ENCODE measurements at places on chromosomes 4 and X.

- no peak for DNase-seq
Observed at GRCh38 chrX:119640731-119641170, 34.5 kb upstream of the NKRF start.

DNA sequence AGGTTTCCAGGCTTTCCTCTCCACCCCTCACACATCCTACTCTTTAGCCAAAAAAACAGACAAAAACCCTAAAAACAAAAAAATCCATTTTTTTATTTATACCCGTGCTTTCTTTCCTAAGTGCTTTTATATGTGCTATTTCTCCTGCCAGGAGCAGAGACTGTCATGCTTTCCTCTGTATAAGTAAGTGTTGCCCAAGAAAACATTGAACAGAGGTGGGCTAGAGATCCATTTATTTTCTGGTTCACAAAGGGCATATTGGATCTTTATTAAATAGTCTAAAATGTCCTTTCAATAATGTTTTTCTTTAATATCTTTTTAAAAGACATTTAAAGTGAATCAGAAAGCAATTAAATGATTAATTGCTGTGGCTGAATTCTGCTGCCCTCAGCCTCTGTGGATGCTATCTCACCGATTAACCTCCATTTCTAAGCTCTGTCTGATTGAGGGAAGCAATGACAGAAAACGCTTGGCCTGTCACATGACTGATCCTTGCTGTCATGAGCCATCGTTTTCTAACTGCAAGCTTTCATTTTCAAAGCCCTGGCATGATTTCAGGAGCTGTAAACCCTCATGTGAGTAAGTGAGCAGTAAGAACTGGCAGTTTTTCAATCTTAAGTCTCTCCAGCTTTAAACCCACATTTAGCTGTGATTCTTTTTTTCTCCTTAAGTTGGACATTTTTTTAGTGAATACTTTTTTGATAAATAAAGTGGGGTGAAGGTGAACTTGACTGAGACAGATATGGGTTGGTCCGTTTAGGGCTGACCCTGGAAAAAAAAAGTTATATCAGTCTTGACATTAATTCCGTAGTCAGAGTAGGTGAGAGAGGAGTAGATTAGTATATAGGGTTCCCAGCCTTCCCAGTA lies 180.7 kb upstream of the PGRMC2 start:
- DNase-seq: no peak

- peak; percentile 98 for DNase-seq
Observed at GRCh38 chr4:172547724-172548123, 620.9 kb upstream of the GALNT7 start.

DNA sequence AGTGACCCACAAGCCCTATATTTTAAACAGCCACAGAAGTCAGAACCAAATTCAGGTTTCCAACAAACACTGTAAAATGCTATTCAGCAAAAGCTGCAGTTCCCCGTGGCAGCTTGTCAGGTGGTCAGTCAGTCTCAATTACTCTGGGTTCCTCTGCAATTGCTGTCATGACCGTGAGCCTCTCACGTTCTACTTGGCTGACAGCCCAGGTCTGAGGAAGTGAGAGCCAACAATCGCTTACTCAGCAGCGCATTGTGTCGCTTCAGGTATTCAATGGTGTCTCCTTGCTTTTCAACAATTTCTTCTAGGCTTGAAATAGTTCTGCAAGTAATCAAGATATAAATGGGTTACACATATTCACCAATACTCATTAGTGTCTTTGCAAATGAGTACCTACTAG lies 25.8 kb downstream of the TRIM75 start:
- DNase-seq: peak; percentile 50

DNA sequence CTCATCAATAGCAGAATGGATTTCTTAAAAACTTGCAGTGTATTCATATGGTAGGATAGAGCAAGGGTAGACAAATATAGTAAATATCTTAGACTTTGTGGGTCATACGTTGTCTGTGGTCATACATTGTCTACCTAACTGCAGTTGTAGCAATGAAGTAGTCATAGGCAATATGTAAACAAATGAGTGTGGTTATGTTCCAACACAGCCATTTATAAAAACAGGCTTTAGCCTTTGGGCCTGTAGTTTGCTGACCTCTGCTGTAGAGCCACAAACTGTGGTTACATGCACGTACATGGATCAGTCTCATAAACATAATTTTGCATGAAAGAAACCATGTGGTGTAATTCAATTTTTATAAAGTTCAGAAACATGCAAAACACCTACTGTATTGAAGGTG lies 98.9 kb downstream of the LARP1B start:
- DNase-seq: no peak

GRCh38 chr4:108139089-108139488 lies 29.6 kb downstream of the LEF1 start:
- no peak for DNase-seq

DNA sequence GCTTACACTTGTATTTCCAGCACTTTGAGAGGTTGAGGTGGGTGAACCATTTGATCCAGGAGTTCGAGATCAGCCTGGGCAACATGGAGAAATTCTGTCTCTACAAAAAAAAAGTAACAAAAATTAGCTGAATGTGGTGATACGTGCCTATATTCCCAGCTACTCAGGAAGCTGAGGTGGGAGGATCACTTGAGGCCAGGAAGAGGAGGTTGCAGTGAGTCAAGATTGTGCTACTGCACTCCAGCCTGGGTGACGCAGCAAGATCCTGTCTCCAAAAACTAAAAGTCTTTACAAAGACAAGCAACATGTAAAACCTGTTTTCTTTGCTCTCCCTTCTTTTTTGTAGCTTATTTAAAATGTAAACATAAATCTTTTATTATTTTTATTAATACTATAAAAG lies 1156.1 kb downstream of the FAT4 start:
- no peak for DNase-seq

- DNase-seq: no peak
Observed at GRCh38 chr4:144582105-144582850, 63.7 kb upstream of the HHIP start.

- no peak for DNase-seq
Observed at GRCh38 chr4:38691251-38692008, 27.4 kb downstream of the KLF3 start.

- DNase-seq: no peak
Observed at GRCh38 chr4:28010577-28011240, 1150.1 kb downstream of the STIM2 start.

GRCh38 chrX:151596282-151596681 lies 32.8 kb downstream of the PASD1 start:
- peak; percentile 19 for DNase-seq

DNA sequence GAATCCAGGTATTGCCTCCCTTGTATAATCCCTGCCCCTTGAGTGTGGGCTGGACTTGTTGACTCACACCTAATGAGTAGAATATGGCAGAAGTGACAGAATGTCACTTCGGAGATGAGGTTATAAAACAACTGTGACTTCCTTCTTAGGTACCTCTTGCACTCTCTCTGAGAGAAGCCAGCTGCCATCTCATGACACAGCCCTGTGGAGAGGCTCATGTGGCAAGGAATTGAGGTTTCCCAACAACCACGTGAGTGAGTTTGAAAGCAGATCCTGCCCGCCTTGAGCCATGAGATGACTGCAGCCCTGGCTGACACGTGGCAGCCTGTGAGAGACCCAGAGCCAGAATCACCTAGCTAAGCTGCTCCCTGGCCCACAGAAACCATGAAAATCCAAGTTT lies 13.5 kb downstream of the ASB11 start:
- no peak for DNase-seq

GRCh38 chr4:133799717-133800315 lies 401.8 kb downstream of the PABPC4L start:
- DNase-seq: no peak

GRCh38 chr4:187480146-187481145 lies 515.1 kb upstream of the ZFP42 start:
- DNase-seq: no peak

GRCh38 chr4:150072471-150072870 lies 5.8 kb upstream of the DCLK2 start:
- DNase-seq: no peak

DNA sequence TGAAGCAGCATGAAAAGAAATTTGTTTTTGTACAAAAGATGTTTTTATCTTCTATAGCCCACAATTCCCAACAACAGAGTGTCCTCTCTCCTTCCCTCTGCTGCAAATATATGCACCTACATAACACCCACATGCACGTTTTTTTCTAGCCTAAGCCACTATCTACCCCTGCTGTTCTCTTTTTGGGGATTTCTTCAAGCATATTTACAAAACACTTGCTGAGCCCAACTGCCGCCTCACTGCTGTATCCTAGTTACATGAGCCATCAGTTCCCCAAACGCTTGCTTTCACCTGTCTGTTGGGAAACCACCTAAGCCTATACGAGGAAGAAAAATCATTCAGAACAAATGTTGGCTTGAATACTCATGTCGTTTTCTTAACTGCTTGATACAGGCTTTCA lies 127.2 kb downstream of the CHRNA9 start:
- peak; percentile 39 for DNase-seq

DNA sequence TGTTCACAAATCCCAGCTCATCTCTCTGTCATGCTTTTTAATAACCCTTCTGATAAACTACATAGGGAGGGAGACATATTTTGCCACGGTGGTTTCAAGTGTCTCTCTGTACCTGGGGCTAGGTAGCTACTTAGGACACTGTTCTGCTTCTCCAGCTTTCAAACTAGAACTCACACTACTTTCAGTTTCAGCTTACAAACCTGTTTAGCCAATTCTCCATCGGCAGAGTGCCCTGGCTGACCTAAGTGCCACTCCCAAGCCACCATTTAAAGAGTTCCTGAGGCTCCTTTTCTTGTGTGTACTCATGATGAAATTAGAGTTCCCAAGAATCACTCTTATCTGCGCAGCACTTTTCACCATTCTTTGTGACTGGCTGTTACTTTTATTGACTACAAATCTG lies 899.2 kb downstream of the FAT4 start:
- DNase-seq: no peak

DNA sequence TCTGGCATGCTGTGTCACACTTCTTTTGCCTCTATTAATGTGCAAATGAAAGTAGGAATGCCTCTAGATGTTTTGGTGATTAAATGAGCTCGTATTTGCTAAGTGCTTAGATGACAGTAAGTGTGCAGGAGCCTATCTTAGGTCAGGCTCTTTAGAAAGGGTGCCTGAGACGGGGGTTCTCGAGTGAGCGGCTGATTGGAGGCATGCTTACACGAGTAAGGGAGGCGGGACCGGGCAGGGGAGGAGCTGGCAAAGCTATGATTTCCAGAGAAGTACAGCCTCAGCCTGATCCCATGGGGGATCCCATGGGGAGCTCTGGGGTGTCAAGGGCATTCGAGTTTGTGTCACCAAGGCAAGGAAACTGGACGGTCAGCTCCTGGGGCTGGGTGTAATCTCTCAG lies 44.8 kb downstream of the CLDN34 start:
- DNase-seq: no peak

DNA sequence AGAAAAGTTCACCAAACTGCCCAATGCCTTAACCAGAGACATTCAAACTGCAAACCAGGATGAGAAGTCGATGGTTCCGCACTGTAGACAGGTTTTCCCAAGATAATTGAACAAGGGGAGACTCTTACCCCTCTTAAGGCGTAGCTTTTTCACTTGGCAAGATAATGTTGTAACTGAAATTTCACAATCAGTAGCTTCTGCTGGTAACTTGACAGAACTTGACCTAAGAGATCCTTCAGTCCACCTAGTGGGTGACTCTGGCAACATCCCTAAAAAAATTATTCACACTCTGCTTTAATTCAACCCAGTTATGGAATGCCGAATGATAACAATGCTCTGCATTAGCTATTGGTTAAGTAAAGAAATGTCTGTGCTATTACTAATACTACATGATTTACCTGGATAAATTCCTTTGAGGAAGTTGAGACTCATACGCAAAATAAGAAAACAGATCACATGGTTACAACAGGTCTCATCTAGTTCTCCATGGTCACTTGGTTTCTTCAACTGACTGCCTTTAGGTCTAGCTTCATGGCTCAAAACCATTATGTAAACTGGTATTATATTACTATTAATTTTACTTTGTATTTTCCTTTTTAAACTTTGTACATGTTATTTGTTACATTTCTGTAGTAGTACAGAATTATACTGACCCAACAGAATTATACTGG lies 9.1 kb downstream of the ELF2 start:
- peak; percentile 10 for DNase-seq

DNA sequence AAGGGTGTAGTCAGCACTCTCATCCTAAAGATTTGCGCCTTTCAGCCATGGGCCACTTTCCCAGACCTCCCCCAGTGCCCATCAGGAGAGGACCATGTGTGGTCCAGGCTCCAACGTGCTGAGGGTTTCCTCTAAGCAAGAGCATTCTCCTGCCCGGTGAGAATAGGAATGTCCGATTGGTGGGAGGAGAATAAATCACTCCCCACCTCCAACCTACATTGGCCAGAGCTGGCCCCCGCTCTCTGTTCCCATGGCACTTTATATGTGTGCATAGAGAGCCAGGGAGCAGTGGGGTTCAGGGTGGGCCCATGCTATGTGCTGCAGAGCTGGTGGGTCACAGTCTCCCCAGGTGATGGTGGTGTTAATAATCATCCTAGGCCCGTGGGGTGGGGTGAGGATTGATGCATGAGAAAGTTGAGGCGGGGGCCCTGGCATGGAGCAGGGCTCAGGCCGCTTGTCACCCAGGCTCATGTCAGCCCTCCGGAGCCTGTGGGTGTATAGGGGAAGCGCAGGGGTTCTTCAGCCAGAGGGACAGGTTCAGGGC lies 6.8 kb upstream of the SORCS2 start:
- no peak for DNase-seq

DNA sequence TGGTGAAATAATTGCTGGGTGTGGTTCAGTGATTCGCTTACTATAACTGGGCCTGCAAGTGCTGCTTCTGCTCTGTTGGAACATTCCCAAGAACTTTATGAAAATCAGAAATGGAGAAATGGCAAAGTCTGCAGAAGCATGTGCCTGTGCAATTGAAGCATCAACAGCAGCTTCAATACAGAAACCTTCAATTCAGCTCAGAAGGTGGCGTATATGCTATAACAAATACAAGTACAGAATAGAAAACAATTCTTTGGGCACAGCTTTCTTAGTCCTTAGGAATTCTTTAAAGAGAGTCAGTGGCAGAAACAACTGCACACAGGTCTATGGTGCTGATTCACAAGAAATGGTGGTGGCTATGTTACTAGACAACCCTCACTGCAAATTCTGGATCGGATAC lies 18.0 kb upstream of the PDHA2 start:
- no peak for DNase-seq

DNA sequence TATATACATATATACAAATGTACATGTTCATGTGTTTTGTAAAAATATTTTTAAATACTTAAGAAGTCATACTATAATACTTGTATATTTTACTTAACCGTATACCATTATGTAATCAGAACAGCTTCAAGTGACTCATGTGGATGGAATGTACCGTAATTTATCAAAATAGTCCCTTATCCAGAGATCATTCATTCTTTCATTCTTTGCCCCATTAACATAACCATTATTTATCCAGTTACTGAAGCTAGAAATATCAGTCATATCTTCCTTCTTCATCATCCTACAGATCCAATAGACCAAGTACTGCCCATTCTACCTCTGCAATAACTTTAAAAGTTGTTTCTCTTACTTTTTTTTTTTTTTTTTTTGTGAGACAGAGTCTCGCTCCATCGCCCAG lies 164.2 kb downstream of the MAB21L2 start:
- no peak for DNase-seq

All from NCI-H1417 (cell line).